ENCODE measurements at places on chromosomes 5 and 9. TPM values are rescaled to one million over a fixed set of nuclear protein-coding genes. Genes with fewer than 3 reads are reported as not detected.

- no peak for DNase-seq
These were observed 753.2 kb upstream of the RIOK2 start for GRCh38 chr5:97936231-97936630.

GRCh38 chr5:132915681-132916080, 42.2 kb downstream of the LEAP2 start:
- DNase-seq, result no peak

GRCh38 chr5:150556859-150557508, 49.1 kb downstream of the NDST1 start:
- DNase-seq, result no peak

The BARX1 gene
- total RNA-seq, result 0.56 TPM

The SAP30L gene
- 43.8 TPM for total RNA-seq
